ENCODE measurements at places on chromosomes 1 and 21.
A peak's percentile ranks its signal among the peaks of the same experiment; 100 is the strongest.

DNA sequence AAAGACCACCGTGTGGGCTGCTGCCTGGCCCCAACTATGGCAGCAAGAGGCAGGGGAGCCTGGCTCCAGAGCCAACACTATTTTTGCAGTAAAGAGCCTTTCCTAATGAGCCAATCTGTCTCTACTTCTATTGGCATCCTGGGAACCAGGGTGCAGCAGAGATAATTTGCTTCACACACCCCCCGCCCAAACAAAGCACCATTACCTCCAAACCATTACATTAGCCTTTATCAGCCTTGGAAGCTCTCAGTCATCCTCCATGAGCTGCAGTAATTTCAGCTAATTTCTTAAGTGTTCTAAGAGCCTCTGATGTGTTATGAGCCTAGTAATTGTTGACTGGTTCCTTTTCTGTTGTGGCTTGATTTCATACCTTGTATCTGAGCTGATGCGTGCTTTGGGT is 21.6 kb downstream of the ARMH1 start:
- no peak for DNase-seq

DNA sequence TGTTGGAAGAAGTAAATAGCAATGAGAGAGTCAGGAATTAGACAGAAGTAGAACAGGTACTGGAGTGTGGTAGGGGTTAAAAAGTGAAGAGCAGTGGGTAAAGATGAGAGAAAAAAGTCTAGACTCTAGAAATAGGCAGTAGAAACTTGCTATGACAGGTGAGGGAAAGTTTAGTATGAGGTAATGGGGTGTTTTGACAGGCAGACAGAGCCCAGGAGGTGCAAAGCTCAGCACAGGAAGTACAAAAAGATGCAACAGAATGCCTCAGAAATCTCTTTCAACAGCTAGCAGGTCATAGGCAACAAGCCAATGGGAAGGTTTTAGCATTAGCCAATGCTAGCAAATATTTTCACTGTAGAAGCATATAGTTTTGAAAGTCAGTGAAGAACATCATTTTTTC is 319.1 kb upstream of the SGIP1 start:
- DNase-seq, result no peak

DNA sequence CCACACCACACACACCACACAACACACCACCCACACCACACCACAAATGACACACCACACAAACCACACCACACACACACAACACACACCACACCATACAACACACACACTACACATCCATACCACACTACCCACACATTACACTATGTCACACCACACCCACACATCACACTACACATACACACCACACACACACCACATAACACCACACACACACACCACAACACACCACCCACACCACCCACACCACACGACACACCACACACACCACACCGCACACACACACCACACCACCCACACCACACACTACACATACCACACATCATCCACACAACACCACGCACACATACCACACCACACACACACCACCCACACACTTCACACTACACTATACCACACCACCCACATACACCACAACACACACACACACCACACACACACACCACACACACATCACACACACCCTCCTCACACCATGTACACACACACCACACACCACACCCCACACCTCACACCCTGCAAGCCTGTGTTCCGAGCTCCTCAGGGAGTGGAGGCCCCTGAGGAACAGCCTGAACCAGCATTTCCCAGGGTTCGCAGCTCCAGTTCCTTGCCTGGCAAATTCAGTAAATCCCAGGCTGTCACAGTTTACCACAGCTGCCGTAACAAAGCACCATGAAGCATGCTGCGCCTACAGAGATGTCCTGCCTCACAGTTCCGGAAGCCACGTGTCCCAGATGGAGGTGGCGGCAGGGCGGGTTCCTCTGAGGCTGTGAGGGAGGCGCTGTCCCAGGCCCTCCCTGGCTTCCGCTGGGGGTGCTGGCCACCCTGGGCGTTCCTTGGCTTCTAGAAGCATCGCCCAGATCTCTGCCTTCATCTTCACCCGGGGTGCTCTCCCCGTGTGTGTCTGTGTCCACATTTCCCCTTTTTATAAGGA is 69.8 kb upstream of the ATP5PO start:
- no peak for DNase-seq

DNA sequence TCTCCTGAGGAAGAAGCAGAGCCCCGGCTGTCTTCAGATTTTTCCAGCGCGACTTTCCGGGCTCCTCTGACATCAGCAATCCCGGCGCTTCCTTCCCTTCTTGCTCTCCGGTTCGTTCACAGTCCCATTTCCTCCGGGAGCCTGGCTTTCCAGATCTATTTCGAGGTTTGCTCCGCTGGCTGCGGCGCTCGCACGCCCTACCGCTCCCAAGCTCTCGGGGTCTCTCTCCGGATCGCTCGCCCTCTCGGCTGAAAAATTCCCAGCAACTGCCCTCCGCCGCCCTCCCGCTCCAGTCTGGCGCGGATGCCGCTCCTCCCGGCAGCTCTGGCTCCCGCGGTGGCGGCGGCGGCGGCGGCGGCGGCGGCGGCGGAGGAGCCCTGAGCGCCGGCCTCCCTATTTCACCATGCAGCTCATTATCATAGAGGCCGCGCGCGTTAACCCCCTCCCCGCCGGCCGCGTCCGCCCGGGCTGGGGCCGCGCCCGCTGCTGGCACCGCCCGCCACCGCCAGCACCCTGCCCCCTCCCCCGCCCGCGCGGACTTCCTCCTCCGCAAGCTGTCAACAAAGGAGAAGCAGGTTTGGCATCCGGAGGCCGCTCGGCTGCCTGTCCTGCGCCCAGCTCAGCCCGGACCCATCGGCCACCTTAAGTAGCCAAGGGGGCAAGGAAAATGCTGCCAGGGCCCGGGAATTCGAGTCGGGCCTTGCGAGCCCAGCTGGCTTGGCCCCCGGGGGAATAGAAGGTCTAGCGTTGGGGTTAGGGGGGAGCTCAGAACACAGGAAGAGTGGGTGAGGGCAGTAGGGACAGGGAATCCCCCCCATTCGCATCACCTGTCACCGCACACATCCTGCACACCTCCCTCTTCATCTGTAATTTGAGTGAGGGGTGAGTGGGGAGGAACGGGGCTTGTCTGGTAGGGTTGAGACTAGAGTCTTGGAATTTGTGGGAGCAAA is at the start of gene PLXNA2:
TSS of gene PLXNA2 (minus strand) at position 418 of the 950 bp plus-strand sequence. CDS start 26,462 bp downstream, outside the sequence.
- DNase-seq, result peak; percentile 73

GRCh38 chr1:93814059-93814794 is 64.8 kb downstream of the DNTTIP2 start:
- no peak for DNase-seq

DNA sequence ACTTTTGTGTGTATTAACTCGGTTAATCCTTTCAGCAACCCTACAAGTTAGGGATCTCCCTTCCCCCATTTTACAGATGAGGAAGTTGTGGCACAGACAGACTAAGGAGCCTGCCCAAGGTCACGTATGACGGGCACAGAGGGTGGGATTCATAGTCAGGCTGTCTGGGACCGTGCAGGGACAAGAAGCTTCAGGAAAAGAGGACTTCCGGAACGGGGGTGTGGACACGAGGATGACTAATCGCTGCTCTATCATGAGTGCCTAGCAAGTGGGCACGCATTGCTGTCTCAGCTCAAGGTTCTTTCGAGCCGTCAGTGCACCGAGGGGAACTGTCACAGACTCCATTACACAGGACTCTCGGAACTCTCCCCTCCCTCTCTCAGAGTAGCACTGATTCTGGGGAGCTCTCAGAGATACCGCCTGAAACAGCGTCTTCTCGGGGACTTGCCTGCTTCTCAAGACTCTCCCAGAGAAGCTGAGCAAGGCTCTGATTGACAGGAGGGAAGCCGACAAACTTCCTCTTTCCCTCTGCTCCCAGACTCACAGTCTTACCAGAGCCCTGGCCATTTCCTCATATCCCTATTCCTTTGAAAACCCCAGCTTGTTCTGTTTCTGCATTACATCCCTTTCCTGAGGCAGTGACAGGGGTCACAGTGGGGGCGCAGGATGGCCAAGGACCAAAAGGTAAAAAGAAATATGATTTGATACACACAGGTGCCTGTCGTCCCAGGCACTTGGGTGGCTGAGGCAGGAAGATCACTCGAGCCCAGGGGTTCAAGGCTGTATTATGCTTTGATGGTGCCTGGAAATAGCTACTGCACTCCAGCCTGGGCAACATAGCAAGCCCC is 14.4 kb downstream of the FHAD1 start:
- DNase-seq, result peak; percentile 20

DNA sequence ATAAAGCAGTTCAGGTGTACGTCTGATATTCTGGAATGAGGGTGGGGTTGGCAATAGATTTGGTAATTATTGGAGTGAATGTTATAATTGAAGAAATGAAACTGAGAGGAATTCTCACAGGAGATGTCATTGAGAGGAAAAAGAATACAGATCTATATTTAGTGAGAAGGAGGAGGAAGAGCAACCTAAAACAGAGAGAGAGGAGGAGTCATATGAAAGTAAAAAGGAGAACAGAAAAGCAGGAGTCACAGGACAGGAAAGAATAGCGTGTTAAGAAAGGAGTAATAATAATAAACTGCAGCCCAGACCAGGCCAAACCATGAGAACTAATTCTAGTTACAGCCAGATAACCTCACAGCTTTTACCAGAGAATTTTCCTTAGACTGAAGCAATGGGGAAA is 62.7 kb upstream of the MROH9 start:
- DNase-seq, result no peak

DNA sequence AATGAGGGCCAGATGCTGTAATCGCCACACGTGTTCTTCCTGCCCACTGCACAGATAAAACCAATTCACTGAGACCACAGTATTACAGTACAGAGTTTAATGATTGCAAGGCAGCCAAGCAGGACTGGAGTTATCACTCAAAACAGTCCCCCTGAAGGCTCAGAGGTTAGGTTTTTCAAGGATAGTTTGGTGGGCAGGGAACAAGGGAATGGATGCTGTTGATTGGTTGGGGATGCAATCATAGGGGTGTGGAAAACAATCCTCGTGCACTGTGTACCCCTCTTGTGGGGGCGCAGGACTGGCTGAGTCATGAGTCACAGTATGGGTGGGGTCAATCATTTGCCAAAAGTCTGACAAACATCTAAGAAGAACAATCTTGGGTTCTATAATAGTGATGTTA is 12.4 kb upstream of the USP1 start:
- DNase-seq, result no peak

- DNase-seq, result no peak
These were observed 124.0 kb downstream of the DMRTB1 start for GRCh38 chr1:53583021-53583867.

- no peak for DNase-seq
These were observed 97.9 kb upstream of the RGS1 start for GRCh38 chr1:192477630-192478029.

- DNase-seq, result no peak
These were observed 22.9 kb downstream of the HYI start for GRCh38 chr1:43430831-43431230.

- DNase-seq, result no peak
These were observed 444.7 kb upstream of the VAMP3 start for GRCh38 chr1:7326366-7326765.

GRCh38 chr21:18803624-18804023 is 400.0 kb upstream of the TMPRSS15 start:
- no peak for DNase-seq

Data from H54 (cell line).